ENCODE measurements at places on chromosomes 5 and 9.

DNA sequence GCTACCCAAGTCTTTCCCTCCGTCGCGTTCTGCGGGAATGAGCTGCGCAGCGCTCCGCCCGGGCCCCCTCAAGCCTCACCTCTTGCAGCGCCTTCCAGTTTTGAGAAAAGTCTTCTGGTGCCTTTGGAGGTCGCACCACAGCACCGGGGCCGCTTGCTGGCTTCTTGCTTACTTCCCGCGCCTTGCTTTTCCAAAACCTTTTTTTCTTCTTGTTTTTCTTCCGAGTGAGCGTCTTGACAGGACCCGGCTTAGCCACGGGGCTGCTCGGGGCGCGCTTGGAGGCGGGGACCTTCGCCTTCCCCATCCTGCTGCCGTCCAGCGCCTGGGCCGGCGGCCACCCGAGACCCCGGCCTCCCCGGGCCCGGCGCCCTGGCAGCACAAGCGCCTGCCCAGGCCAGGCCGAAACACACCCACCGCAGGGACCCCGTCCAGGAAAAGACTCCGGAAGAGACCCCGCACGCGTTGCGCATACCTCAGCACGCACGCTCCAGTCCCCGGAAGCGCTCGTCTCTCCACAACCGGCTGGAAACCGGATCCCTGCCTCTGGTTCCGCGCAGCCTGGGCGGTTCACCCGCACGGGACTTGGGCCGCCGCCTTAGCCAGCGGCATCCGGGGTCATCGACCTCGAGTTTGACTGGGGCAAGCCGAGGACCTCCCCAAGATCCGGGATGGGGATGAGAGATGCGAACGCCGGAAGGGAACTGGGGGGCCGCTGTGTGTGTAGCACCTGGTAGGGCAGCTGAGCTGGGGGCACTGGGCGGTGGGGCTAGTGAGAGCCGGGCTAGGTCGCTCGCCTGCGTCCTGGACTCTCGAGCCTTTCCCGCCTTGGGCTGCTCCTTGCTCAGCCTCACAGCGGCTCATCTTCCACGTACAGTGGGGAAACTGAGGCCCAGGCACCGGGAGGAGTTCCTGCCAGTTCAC lies at the start of gene REXO4:
Gene REXO4, minus strand, starts transcription at position 470 of the 921 bp plus-strand sequence. Its CDS starts 166 bp downstream, at position 304.
- DNase-seq: peak; percentile 92

GRCh38 chr9:37919246-37919955 lies 15.5 kb upstream of the SLC25A51 start:
- DNase-seq: no peak

- no peak for DNase-seq
Measured at GRCh38 chr5:98780390-98780789, 6.9 kb downstream of the RGMB start.

- DNase-seq: no peak
Measured at GRCh38 chr5:36623832-36624231, 17.4 kb downstream of the SLC1A3 start.

- DNase-seq: no peak
Measured at GRCh38 chr5:142922223-142922952, 152.2 kb downstream of the ARHGAP26 start.

DNA sequence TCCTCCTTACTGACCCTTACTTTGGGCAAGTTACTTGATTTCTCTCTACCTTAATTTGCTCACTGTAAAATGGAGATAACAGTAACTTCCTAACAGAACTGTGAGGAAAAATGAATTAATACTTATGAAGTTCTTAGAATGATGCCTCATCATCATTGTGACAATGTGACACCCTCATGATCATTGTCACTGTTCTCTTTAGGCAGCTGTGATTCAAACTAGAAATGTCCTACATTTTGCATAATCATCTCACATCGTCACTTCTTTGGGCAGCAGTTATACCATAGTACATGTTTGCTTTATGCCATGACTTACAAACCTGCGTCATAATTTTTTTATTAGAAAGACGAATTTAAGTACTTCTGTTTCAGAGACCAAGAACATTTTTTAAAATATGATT lies 9.7 kb downstream of the SLC30A5 start:
- DNase-seq: no peak

GRCh38 chr5:167802755-167803431 lies 488.6 kb upstream of the WWC1 start:
- DNase-seq: peak; percentile 46

- DNase-seq: peak; percentile 17
Measured at GRCh38 chr5:7886849-7887475, 18.0 kb downstream of the MTRR start.

- DNase-seq: no peak
Measured at GRCh38 chr5:178107756-178108310, 5.5 kb upstream of the N4BP3 start.

- no peak for DNase-seq
Measured at GRCh38 chr9:104675611-104676010, 18.7 kb upstream of the OR13D1 start.

DNA sequence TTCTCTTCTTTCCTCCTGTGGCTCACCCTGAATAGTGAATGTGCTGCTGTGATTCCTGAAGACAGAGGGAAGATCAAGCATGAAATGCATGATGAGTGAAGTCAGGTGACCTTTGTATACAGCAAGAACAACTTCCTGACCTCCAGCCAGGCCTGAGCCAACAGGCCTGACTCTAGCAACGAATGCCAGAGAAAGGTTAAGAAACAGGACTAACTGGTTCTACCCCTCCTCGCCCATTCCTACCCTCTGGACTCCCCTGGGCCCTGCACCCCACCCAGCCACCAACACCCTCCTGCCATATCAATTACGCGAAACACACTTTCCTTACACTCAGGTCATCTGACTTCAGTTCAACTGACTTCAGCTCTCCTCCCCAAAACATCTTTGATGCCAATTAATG lies 4.9 kb downstream of the SUSD1 start:
- no peak for DNase-seq

DNA sequence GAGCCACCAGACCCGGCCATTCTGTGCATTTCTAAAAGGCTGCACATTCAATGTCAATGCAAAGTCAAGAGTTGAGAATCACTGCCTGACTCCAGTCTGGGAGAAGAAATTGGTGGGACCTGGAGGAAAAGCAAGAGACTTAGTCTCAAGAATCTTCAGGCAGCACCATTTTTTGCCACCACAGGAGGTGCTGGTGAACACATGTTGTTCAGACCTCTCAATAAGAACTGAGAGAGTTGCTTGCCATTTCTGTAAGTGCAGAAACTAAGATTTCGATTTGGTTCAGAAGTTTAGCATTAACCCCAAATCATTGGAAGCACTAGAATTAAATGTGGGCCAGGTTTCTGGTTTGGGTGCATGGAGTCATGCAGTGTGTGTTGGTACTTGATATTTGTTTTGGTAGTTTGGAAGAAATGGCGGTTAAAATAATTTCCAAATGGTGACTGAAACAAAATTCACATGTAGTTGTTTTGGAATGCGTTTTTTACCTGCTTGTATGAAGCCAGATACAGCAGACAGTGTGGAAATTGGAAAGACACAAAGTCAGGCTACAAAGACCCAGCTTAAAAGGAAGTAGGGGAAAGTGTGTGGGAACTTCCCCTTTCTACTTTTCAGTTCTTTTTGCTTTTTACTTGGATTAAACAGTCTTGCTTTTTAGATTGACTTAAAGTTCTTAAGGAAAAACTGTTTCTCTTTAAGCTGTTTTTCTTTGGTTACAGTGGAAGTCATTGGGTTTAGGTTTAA lies 20.4 kb downstream of the PDE8B start:
- no peak for DNase-seq

DNA sequence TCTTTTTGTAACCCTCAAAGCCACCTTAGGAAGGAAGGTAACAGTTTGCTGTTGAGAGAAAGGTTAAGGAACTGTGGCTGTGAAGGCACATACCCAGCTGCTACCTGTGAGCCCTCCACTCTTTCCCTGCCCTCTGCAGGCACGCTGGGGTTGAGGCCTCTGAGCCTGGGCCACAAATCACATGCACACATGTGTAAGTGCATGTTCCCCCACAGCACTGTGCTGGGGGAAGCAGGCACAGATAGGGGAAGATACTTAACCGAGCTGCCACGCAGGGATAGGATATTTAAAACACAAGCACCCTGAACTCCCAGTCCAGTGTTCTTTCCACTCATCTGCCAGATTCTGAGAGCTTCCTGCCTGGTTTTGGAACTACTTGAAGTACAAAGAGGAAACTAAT lies 18.1 kb downstream of the LARP1 start:
- no peak for DNase-seq

GRCh38 chr5:176775409-176775808 lies 35.0 kb upstream of the UNC5A start:
- DNase-seq: no peak

- DNase-seq: peak; percentile 55
Measured at GRCh38 chr9:14907360-14907685, 2.9 kb downstream of the FREM1 start.

- DNase-seq: no peak
Measured at GRCh38 chr9:121589986-121590385, 61.4 kb upstream of the DAB2IP start.

DNA sequence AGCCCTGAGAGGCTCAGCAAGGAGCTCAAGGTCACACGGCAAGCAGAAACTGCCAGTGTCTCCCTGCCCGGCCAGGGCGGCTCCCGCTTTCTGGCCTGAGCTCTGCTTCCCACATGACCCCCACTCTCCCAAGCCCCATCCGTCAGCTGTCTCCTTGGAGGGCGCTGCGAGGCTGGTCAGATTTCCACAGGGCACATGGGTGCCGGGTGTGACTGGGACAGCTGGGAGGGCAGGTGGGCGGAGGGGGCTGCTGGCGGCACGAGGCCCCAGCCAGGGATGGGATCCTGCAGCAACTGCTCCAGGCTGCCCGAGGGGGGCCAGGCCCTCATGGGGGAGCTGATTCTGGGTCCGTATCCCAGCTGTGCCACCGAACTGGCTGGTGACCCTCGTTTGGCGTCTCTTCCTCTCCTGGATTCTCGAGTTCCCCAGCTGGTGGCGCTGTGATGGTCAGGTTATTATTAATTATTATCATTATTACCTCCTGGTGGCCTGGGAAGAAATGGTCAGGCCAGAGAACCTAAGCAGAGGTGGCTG lies 12.9 kb upstream of the WDR38 start:
- DNase-seq: no peak

DNA sequence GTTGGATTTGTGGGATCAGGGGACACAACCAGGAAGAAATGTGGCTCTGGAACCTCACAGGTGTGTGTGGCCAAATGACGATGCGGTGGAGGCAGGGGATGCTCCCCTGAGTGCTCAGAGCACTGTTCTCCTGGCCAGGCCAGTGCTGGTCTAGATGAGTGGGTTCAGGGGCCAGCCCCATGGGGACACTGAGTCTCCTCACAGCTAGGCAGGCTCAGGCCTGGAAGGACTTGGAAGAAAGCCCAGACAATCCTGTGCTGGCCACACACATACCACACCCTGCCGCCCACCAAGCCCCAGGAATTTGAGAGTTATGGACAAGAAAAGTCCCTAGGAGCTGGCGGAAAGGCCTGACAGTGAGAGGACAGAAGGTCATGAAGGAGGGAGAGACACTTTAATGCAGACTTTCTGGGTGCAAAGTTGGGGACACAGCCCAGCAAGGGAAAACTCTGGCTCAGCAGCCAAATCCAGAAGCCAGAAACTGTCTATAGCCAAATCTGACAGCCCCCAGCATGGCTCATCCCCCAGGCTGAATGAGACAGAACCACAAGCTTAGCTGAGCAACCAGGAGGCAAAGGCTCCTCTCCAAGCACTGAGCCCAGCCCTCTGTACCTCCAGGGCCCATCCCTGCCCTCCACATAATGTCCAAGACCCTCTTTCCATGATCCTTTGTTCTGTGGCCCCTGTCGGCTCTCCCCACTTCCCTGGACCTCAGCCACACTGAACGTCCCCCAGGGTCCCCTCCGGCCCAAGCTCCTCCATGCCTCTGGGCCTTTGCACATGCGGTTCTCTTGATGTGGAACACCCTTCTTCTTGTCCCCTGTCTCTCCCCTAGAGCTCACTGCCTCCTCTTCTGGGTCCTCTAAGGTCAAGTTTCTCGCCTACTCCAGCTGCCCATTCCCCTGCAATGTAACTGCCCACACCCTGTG lies 22.4 kb downstream of the LHX6 start:
- DNase-seq: no peak

All from neuronal stem cell (in vitro differentiated cells).